A549 treated with GW870086 at 1 μM for 4 hours (cell line): ENCODE measurements at places on chromosomes 2 and 18. TPM values are rescaled to one million over a fixed set of nuclear protein-coding genes. Genes with fewer than 3 reads are reported as not detected.

Gene NOSTRIN
- 2.2 to 3.0 TPM (median 2.3 TPM) in 5 replicates for total RNA-seq

Gene ATP8B1
- 6.2 to 8.8 TPM (median 7.6 TPM) in 5 replicates for total RNA-seq

Gene DUSP11
- total RNA-seq = 39.0 to 43.0 TPM (median 40.4 TPM) in 5 replicates

Gene CWC22
- total RNA-seq = 10.8 to 15.2 TPM (median 12.4 TPM) in 5 replicates

Gene ATAD2B
- total RNA-seq = 5.3 to 8.2 TPM (median 7.0 TPM) in 5 replicates

Gene SLC40A1
- 1.7 to 2.2 TPM (median 2.0 TPM) in 5 replicates for total RNA-seq

Gene FOXI3
- total RNA-seq = 0.06 TPM in 1 of 5 replicates, not detected in the others

Gene OBSL1
- 16.6 to 22.3 TPM (median 20.4 TPM) in 5 replicates for total RNA-seq

Gene CYP26B1
- total RNA-seq = 9.6 to 15.0 TPM (median 12.8 TPM) in 5 replicates

Gene FBLN7
- 0.37 to 0.70 TPM (median 0.63 TPM) in 5 replicates for total RNA-seq

Gene ATL2
- 43.9 to 68.7 TPM (median 58.6 TPM) in 5 replicates for total RNA-seq

Gene RPRM
- total RNA-seq = 0.11 TPM in 1 of 5 replicates, not detected in the others
